Activated CD4-positive, alpha-beta T cell treated with anti-CD3 and anti-CD28 coated beads, Interleukin-10, Interleukin-2, amounts not matched to agents 100 ng/mL and 50 ng/mL, durations not matched to agents 16 hours and 8 hours (primary cell): ENCODE measurements at places on chromosomes 4 and X.

DNA sequence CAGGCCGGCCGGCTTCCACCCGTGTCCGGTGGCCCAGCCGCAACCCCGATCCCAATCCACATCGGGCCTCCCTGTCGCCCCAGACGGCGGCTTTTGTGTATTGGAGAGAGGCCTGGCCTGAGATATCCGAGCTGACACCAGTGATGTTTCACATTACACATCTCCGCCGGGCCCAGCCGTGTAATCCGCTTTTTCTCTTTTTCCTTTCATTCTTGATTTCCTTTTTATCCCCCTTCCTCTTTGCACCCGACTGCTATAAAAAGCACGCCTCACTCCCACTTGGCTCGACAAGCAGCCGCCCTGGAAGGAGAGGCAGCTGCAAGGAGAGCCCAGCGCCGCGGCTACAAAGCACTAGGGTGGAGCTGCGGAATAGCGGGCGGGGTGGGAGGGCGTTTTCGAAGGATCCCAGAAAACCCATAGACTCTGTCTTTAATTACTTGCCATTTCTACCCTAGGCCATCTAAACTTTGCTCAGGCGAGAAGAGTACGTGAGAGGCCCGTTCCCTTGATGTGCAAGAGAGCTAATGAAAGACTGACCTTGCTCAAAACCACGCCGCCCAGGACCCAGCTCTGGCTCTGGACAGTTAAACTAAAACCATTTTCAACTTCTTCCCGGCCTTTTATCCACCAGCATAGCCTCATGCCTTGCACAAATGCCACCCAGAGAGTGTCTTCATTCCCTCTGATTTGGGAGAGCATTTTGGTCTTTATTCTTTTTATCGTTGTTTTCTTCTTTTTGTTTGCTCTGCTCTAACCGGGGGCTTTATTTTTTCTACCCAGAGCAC, 3.2 kb downstream of the PITX2 start:
- DNase-seq, result no peak

- DNase-seq, result peak; percentile 95
Observed at GRCh38 chrX:130091980-130092522, 18.2 kb downstream of the ELF4 start.

DNA sequence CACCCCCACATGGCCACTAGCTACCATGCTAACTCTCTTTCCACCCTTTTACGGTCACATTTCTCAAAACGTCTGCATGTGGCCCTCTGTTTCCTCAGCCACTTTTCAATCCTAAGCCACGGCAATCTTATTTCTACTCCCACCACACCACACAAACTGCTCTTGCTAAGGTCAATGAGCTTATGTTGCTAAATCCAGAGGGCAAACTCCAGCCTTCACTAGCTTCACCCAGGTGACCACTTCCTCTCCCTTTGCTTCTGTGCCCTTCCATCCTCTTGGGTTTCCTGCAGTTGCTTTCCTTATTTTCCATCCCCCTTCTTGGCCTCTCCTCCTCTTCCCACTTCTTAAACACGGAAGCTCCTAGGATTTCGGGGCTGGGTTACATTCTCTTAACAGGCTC, 16.5 kb downstream of the CETN2 start:
- DNase-seq, result no peak

GRCh38 chr4:120209706-120210105, 143.1 kb upstream of the MAD2L1 start:
- no peak for DNase-seq

DNA sequence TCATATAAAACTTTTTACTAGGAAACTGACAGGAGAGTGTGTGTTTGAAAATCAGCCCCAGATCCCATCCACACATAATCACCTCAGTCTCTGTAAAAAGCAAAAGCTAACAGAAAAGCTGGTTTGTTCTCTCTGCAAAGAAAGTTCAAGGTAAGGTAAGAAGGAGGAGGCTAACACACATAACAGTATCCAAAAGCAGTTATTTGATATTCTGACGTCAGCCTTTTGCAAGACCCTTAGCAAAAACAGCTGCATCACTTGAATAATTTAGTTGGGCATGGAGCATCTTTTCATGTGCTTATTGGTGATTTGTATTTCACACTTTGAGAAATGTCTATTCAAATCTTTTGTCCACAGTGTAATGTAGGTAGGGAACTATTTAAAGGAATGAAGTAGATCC, 5.5 kb downstream of the TCEAL9 start:
- DNase-seq, result no peak

- no peak for DNase-seq
Observed at GRCh38 chr4:85759388-85759787, 284.4 kb downstream of the ARHGAP24 start.

DNA sequence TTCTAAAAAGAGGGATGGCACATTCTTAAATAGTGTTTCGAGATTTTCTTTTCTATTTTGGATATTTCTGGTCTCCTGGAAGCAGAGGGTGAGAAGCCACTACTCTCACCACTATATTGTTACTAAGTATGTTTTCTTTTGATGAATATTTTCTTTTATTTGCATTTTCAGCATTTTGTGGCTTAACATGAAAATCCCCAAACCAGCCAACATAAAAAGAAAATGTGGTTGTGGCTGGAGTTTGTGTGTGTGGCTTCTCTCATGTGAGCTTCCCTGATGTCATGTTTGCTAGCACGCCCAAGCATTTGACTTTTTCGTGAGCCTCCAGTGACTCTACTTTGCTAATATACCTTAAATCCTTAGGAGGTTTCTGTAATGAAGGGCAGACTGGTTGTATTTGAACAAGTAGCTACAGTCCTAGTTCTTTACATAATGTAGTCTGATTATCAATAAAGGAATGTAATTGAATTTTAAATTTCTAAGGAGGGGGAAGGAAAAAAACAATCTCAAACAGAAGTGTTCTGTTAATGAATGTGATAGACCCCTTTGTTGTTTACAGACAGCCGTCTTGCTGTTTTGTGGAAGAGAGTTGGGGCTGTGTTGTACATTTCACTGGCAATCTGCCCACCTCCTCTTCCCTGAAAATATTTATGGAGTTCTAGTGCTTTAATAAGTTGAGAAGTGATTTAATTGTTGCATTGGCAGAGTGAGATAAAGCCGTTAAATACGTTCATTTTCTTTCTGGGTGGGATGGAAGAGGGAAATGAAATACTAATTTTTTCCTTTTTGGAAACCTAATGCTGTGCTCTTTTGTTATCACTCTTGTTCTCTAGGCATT, 114.6 kb downstream of the ARHGAP10 start:
- DNase-seq, result peak; percentile 63

DNA sequence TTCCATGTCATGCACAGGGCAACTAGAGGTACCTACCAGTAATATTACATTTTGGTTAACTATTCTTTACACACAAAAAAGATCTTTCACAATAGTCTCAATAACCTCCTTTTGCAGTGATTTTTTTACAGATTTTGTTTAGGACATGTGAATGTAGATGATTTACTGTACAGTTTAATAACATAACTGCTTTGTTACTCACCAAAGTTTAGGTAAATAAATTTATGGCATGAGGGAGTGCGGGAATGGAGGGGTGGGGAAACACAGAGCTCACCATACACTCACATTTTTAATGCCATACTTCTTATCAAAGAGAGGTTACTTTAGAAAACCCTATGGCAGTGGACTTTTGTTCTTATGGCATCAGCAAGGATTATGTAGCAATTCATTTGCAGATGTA, 93.1 kb upstream of the TEX13A start:
- no peak for DNase-seq

- no peak for DNase-seq
Observed at GRCh38 chr4:66769441-66769840, 775.9 kb downstream of the CENPC start.

DNA sequence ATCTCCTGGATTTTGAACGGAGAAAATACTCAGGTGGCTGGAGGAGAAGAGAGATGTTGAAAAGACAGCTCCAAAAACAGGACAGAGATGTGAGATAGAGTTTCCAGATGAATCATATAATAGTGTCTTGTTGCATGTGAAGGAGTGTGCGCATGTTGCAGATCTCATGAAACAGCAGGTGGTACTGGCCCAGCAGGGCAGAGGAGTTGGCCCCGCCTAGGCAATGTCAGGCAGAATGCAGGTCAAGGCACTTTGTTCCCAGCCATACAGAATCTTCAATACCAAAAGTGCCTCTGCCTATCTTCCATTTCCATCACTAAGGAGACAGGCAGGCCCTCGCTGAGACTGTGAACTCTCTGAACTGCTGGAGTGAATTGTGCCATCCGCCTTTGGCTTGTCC, 63.9 kb upstream of the FAT1 start:
- DNase-seq, result no peak

GRCh38 chr4:25007598-25007997, 23.1 kb downstream of the LGI2 start:
- DNase-seq, result no peak

GRCh38 chrX:39205467-39205866, 404.2 kb downstream of the MID1IP1 start:
- DNase-seq, result no peak

- no peak for DNase-seq
Observed at GRCh38 chr4:38568768-38569167, 95.2 kb upstream of the KLF3 start.

DNA sequence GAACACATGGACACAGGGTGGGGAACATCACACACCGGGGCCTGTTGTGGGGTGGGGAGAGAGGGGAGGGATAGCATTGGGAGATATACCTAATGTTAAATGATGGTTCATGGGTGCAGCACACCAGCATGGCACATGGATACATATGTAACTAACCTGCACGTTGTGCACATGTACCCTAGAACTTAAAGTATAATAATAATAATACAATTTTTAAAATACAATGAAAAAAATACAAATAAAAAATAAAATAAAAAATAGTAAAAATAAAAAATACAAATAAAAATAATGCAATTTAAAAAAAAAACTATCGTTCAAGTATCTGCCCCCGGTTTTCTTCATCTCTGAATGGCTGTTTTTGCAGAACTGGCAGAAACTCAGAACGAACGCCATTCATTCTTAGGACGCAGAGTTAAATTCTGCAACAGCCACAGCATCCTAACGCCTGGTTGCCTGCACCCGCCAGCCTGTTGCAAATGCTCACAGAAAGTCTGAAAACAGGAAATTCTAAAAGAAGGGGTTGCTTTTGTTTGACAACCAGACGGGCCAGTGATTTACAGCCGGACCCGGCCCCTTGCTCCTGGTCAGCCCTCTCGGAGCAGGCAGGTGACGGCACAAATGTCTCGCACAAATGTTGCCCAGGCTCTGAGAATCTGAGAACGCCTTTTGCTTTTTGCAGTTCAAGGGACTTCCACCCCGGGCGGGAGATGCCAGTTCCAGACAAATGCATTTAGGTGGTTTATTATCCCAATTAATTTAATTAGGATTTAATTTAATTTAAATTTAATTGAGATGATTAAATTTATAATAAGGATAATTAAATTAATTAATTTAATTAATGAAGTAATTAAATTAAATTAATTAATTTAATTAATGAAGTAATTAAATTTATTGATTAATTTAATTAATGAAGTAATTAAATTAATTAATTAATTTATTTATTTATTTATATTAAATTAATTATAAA, 47.8 kb downstream of the CRLF2 start:
- DNase-seq, result no peak

GRCh38 chrX:5979338-5979737, 249.3 kb downstream of the NLGN4X start:
- DNase-seq, result no peak

- DNase-seq, result no peak
Observed at GRCh38 chr4:181508601-181509000, 734.6 kb upstream of the TENM3 start.

DNA sequence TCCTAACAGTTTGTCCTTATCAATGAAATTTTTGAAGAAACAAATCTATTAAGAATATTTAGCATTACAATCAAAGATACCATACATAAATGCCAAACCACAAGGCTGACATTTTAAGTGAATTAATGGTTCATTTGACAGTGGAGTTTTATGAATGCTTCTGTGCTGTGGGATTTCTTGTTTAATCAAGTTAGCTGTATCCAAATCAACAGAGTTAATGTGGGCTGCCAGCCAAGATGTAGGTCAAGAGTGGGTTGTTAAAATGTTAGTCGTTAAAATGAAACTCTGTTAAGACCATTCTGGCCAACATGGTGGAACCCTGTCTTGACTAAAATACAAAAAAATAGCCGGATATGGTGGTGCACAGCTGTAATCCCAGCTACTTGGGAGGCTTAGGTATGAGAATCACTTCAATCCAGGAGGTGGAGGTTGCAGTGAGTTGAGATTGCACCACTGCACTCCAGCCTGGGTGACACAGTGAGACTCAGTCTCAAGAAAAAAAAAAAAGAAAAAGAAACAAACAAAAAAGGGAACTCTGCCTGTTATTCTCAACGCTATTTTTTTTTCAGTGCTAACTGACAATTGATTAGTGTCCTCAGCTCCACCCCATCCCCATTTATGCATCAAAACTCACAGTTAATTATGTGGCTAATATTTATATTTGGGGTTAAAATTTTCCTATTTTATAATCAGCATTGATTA, 20.2 kb downstream of the GPAT3 start:
- DNase-seq, result no peak

DNA sequence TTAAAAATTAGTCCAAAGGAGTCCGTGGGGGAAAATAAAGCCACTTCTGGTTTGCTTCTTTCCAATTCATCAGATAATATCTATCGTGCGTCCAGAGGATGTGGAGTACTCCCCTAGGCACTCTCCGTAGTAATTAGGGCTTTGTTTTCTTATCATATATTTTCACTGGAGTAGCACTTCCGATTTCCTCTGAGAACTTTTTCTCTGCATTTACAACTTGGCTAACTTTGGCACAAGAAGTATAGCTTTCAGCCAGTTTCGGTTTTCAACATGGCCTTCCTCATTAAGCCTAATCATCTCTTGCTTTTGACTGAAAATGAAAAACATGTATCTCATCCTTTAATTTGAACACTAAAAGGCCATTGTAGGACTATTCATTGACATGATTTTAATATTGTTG, 80.5 kb downstream of the CASP3 start:
- no peak for DNase-seq

DNA sequence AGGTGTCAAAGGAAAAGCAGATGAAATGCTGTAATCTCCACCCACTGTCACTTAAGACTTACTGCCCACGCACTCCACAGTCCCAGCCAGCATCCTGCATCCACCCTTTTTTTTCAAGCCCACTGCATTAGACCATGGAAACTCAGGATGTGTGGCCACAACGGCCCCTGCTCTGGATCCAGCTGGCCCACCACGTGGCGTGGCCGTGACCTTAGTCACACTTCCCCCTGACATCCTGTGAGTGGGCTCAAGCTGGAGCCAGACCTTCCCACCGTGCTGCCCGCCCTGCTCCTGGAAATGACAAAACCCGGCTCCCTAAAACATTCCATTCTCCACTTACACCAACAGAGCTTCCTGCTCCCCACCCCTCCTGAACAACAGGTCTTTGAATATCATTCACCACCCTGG, 588.3 kb upstream of the DIPK2B start:
- DNase-seq, result no peak

DNA sequence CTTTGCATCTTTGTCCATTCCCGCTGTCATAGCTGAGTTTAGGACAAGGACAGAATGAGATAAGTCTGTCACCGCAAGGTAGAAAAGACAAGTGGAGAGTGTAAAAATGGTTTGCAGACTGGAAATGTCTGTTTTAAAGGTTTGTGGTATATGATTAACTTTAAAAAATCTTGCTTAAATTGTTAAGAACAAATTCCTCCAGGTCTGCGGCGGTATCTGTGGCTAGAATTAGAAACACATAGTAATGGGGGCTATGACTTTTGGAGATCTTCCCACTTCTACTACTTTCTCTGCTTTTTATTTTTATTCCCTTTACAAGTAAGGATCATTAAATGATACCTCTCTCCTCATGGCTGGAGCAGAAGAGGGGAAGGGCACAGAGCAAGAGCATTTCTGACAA, 92.2 kb downstream of the MID1IP1 start:
- no peak for DNase-seq
